ENCODE measurements at places on chromosomes 5 and 9. TPM values are rescaled to one million over a fixed set of nuclear protein-coding genes. Genes with fewer than 3 reads are reported as not detected.

The INSL6 gene
- polyA plus RNA-seq: 0.38 TPM

The FOXD4L5 gene
- polyA plus RNA-seq: not detected

The FBP1 gene
- 7.1 TPM for polyA plus RNA-seq

The TMC1 gene
- polyA plus RNA-seq: not detected

The ANKRD20A1 gene
- polyA plus RNA-seq: not detected

The CER1 gene
- polyA plus RNA-seq: not detected

The PCDHB7 gene
- polyA plus RNA-seq: not detected

The TEK gene
- polyA plus RNA-seq: not detected

The ZDHHC11 gene
- not detected for polyA plus RNA-seq

The CDHR2 gene
- polyA plus RNA-seq: not detected

The SAXO1 gene
- polyA plus RNA-seq: not detected

The PDE8B gene
- not detected for polyA plus RNA-seq

The UIMC1 gene
- polyA plus RNA-seq: 37.3 TPM

The SLC24A2 gene
- polyA plus RNA-seq: not detected

The NRG2 gene
- polyA plus RNA-seq: not detected

The TMEM252 gene
- not detected for polyA plus RNA-seq

The FGF1 gene
- not detected for polyA plus RNA-seq

The OR2S2 gene
- polyA plus RNA-seq: not detected

The PCDHB12 gene
- polyA plus RNA-seq: not detected

The NMUR2 gene
- not detected for polyA plus RNA-seq

The MINAR2 gene
- not detected for polyA plus RNA-seq

The PRRX2 gene
- polyA plus RNA-seq: not detected

The PCDHGA6 gene
- polyA plus RNA-seq: 0.08 TPM

The ESM1 gene
- 0.10 TPM for polyA plus RNA-seq

The SERF1B gene
- polyA plus RNA-seq: 53.5 TPM

The SET gene
- polyA plus RNA-seq: 257 TPM

The MUSK gene
- not detected for polyA plus RNA-seq
